ENCODE measurements at places on chromosomes 3 and 15.

- DNase-seq: peak; percentile 75
- no peak overlapping the region for H3K4me3 ChIP-seq
- peaks cover 3% of the 10 kb centered on the region for H3K4me1 ChIP-seq
- H3K36me3 ChIP-seq: no peaks in the 10 kb centered on the region
- no peaks in the 10 kb centered on the region for H3K27me3 ChIP-seq
Observed at GRCh38 chr15:71800835-71801745, 9.3 kb upstream of the NR2E3 start.

DNA sequence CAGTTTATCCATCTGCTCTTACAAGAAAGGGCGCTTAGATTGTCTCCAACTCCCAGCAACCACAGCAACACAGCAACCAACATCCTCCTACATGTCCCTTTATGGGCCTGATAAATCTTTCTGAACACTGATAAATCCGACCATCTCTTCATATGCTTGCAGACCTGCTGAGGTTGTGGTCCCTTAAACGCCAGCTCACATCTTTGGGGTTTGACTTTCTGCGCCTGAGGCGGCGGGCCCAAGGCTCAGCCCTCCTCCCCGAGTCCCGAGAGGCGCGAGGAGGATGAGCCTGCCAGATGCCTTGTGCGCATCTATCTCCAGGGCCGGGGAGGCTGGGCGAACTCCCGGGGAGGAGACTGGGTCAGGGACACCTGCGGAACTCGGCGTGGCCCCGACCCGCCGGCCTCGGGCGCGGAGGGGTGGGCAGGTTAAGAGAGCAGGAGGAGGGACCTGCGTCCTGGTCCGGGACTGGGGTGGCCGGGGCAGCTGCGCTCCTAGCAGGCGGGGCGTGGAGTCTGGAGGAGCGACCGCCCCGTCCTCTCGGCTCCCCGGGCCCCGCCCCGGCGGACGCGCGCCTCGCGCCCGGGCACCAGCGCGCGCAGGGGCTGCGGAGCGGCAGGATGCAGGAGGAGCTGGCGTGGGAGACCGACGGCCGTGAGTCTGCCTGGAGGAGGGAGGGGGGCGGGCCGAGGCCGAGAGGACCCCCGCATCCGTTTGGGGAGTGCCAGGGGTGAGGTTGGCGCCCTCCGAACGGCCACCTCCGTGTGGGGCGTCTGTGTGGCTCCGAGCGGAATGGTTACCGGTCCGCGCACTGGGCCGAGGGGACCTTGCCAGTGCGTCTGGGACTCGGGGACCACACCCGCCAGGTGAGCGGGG, at the start of gene ANKDD1A:
Gene ANKDD1A, plus strand, starts transcription at position 592 of the 876 bp plus-strand sequence. Its CDS starts 29 bp downstream, at position 621.
- peak; percentile 64 for DNase-seq
- H3K4me1 ChIP-seq: peaks cover 12% of the 10 kb centered on the region
- H3K4me3 ChIP-seq: peak within 1 kb of the TSS; percentile 54
- no peak within 1 kb of the TSS for H3K27ac ChIP-seq
- H3K27me3 ChIP-seq: no peaks in the 10 kb centered on the region

DNA sequence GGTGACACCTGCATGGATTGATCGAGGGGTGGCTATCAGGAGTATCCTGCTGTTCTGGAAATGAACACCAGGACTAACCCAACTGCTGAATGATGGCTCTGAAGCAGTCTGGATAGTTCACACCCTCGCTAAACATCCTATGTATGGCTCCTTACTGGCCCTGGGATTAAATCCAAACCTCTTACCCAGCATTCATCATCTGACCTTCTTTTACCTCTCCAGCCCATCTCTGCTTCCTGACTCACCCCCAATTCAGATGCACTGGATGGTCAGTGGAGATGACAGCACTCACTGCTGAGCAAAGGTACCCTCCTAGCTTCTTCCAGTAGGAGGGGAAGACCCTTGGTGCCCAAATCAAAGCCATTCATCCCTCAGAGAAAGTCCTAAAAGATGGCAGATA, 235.2 kb upstream of the TRIM42 start:
- no peak for DNase-seq
- H3K4me3 ChIP-seq: no peak overlapping the region
- no peaks in the 10 kb centered on the region for H3K36me3 ChIP-seq
- no peaks in the 10 kb centered on the region for H3K27me3 ChIP-seq
- H3K27ac ChIP-seq: no peak overlapping the region

- H3K27ac ChIP-seq: no peak overlapping the region
- H3K27me3 ChIP-seq: no peaks in the 10 kb centered on the region
- no peak for DNase-seq
- peaks cover 9% of the 10 kb centered on the region for H3K36me3 ChIP-seq
Observed at GRCh38 chr3:67610458-67610857, 44.0 kb downstream of the SUCLG2 start.

DNA sequence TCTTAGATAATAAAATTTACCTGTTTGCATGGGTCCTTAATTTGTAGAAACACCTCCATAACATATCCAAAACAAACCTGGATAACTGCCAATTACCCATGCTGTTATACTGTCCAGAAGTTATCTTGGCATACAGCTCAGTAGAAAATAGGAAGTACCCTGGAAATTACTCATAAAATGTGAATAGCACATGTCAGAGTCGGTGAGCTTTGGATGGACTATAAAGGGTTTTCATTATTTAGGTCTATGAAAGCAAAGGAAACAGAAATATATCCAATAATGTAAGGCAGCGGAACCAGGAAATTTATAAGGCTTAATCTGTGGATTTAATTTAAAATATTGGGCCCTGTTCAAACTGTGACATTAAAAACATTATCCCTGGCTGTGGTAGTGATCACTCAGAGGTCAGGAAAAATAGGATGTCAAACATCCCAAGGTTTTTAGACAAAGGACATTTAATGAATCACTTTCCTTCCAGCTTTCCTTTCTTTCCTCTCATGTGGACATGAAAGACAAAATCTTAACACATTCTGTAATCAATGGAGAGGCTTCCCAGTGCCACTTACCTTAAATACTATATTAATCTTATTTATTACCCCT, 459.0 kb upstream of the DPH6 start:
- no peak for DNase-seq
- no peaks in the 10 kb centered on the region for H3K4me1 ChIP-seq
- no peak overlapping the region for H3K4me3 ChIP-seq
- H3K27me3 ChIP-seq: no peaks in the 10 kb centered on the region

- DNase-seq: no peak
- no peak overlapping the region for H3K27ac ChIP-seq
- H3K4me1 ChIP-seq: no peaks in the 10 kb centered on the region
- no peaks in the 10 kb centered on the region for H3K27me3 ChIP-seq
- H3K4me3 ChIP-seq: no peak overlapping the region
Observed at GRCh38 chr3:33746416-33747116, 28.5 kb upstream of the CLASP2 start.

DNA sequence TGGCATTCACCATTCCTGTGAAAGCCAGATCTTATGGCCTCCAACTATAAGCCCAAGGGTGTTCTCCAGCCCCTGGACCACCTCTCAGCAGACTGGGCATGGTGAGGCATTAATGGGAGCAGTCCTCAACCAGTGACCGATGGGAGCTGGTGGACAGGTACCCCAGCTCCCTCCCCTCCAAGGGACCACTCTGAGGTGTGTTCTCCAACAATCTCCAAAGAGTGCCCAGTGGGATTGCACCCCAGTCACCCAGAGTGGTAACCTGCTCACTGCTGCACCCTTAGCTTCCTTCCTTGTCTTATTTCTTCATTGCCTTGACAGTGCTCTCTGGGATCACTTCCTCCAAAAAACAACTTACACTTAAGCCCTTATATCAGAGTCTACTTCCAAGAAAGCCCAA, 8.2 kb upstream of the ITGA11 start:
- no peaks in the 10 kb centered on the region for H3K27me3 ChIP-seq
- H3K4me3 ChIP-seq: no peak overlapping the region
- no peak overlapping the region for H3K27ac ChIP-seq
- no peaks in the 10 kb centered on the region for H3K36me3 ChIP-seq
- DNase-seq: no peak

DNA sequence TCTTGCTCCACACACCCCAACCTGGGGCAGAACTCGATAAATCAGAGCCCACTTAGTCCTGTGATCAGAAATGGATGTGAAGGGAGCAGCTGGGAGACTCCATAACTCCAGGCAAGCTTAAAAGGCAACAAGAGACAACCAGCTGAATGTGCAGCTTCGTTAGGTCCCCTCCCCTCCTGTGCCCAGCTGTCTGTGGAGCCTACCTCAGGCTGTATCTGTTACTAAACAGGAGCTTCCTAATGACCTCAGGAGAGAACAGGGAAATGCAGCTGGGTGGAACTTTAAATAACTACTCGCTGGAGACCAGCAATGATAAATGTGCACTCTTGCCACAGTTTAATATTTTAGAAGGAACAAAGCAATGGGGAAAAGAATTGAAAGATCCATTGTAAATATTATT, 25.9 kb downstream of the SLC9A9 start:
- DNase-seq: no peak
- no peaks in the 10 kb centered on the region for H3K36me3 ChIP-seq
- H3K27ac ChIP-seq: no peak overlapping the region
- H3K4me3 ChIP-seq: no peak overlapping the region

GRCh38 chr15:43799209-43799944, 643 bp downstream of the SERINC4 start:
- no peaks in the 10 kb centered on the region for H3K27me3 ChIP-seq
- peaks cover 5% of the 10 kb centered on the region for H3K4me1 ChIP-seq
- no peak for DNase-seq
- H3K36me3 ChIP-seq: peaks cover 85% of the 10 kb centered on the region
- no peak overlapping the region for H3K4me3 ChIP-seq

GRCh38 chr3:98462901-98463300, at the start of gene OR5K1:
TSS of gene OR5K1 (plus strand) at chr3:98463201. CDS start at chr3:98469577, 6,376 bp downstream.
- H3K27me3 ChIP-seq: no peaks in the 10 kb centered on the region
- H3K4me1 ChIP-seq: no peaks in the 10 kb centered on the region
- no peak within 1 kb of the TSS for H3K4me3 ChIP-seq
- no peak within 1 kb of the TSS for H3K27ac ChIP-seq
- H3K36me3 ChIP-seq: no peaks in the 10 kb centered on the region
- DNase-seq: no peak

DNA sequence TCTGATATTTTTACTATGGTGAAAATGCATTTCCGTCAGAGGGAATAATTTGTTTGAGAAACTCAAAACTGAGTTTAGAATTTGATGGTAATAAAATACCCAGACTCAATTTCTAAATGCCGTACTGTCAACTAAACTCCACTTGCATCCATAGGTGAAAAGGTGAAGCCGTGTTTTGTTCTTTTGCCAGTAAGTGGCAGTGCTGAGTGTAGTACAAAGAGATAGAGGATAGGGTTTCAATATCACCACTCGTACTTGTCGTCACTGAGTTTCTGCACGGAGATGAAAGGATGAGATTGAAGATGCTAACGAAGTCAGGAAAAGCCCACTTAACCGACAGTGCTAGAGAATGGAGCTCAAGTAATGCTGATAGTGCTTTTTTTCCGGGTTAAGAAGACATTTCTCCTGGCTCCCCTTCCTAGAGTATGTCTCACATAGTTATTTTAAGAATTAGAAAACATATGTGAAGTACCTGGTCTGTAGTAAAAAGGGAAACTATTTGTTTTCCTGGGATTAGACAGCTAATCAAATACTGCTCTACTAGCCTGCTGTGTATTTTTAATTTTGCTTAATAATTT, 345.1 kb downstream of the IL5RA start:
- DNase-seq: no peak
- H3K4me3 ChIP-seq: no peak overlapping the region
- no peak overlapping the region for H3K27ac ChIP-seq
- no peaks in the 10 kb centered on the region for H3K36me3 ChIP-seq
- no peaks in the 10 kb centered on the region for H3K4me1 ChIP-seq

DNA sequence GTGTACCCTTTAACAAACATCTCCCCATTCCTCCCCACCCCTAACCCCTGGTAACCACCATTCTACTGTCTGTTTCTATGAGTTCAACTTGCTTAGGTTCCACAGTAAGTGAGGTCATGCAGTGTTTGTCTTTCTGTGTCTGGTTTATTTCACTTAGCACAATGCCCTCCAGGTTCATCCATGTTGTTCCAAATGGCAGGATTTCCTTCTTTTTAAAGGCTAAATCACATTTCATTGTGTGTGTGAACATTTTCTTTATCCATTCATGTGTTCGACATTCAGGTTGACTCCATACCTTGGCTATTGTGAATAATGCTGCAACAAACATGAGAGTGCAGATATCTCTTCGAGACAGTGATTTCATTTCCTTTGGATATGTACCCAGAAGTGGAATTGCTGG, 62.7 kb downstream of the TJP1 start:
- DNase-seq: no peak
- no peaks in the 10 kb centered on the region for H3K27me3 ChIP-seq
- no peak overlapping the region for H3K4me3 ChIP-seq

GRCh38 chr3:57060089-57060821, at the start of gene SPATA12:
TSS of gene SPATA12 (plus strand) at chr3:57060664. CDS start at chr3:57073695, 13,031 bp downstream.
- no peak within 1 kb of the TSS for H3K4me3 ChIP-seq
- no peaks in the 10 kb centered on the region for H3K27me3 ChIP-seq
- peak within 1 kb of the TSS; percentile 53 for H3K27ac ChIP-seq

DNA sequence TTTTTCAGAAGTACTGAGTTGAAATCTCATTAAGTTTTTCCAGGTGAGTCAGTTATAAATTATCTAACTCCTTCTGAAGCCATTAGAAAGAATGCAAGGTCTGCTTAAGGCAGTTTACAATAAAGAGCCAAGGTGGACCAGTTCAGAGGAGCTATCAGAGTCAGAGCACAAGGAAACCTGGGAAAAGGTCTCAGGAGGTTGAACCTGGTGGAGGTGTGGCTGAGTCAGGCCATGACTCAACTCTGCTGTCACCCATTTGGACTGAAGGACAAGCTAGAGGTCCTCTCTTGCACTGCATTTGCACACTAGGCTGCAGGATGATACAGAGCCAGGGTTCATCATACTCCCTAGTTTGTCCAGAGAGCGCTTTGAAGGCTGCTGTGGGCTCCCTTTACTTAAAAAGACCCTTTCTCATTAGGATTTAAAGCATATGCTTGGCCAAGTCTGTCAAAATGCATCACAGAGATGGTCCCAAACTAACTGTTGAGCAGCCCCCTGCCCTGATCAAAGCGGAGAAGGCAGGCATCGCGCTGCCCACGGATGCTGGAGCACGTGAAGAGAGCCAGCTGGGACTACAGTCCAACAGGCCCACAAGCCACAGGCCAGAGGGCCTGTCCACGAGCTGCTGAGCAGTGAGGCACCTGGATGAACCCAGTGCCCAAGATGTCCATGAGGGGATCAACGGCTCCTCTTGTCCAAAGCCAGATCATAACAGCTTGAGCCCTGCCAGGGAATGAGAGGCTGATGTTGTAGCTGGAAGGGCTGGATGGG, 26.0 kb upstream of the MRPS22 start:
- H3K27ac ChIP-seq: no peak overlapping the region
- no peak for DNase-seq
- H3K36me3 ChIP-seq: no peaks in the 10 kb centered on the region
- no peaks in the 10 kb centered on the region for H3K4me1 ChIP-seq

DNA sequence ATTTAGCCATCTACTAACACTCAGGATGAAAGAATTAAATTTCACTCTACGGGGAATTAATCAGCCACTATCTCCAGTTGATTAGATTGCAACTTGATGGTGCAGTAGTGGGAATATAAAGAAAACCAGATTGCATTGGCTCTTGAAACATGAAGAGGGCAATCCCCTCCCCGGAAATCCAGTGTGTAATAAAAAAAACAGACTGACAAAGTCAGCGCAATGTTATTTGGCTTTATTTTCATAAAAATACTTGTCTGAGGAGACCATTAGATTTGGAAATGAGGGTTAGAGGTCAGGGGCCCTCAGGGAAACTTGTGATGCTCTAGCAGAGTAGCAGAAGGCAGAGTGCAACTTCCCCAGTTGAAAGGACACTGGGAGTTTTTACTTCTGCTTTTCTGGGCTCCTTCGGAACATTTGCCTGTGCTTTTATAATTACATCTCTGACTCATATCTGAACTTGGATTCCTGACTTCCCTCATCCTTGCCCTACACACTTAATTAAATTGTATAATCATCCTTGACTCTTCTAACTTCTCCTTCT, 326.8 kb downstream of the TUSC7 start:
- peaks cover 5% of the 10 kb centered on the region for H3K4me1 ChIP-seq
- no peaks in the 10 kb centered on the region for H3K36me3 ChIP-seq
- H3K4me3 ChIP-seq: no peak overlapping the region
- DNase-seq: no peak
- no peak overlapping the region for H3K27ac ChIP-seq

All from neuronal stem cell (in vitro differentiated cells).